Frontal cortex (tissue), 4 donors: ENCODE measurements at places on chromosomes 2 and 18.

DNA sequence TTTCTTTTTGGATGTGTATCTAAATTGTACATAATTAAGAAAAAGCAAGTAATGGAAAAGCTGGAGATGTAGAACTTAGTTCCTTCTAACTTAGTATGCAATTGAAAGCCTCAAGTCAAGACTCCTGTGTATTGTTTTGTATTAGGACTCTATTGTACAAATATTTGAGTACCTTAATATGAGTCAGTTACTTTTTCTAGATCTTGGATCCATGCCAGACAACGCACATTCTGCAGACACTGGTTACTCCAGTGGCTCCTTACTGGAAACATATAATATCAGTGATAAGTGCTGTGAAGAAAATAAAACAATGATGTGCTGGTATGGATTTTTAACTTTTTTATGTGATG, 1.5 kb downstream of the SLC39A10 start:
- DNase-seq, result no peak

GRCh38 chr2:109290887-109291643, 162.1 kb downstream of the SH3RF3 start:
- no peak for DNase-seq

DNA sequence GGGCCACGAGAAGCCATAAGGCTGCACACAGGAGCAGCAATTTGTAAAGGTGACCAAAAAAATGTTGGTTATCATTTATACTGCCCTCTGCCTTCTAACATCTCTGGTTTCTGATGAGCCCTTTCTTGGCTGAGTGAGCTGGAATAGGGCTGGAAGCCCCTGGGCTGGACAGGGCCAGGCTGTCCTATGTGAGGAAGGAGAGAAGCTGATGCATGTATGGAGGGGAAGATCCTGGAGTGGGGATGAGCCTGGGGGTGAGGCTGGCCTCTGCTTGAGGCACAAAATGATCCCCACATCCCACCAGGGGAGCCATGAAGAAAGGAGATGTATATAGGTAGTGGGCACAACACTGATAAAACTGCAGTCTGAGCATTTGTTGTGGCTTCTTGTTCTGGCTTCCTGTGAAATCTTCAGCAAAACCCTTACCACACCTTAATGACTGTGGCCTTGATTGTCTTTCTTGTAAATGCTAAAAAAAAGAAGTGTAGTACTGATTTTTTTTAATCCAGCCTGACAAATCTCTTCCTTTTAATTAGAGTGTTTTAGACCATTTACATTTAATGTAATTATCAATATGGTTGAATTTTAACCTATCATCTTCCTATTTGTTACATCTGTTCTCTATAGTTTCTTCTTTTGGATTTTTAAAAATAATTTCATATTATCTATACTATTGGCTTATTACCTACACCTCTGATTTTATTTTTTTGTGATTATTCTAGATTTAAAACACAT, 5.6 kb downstream of the SNED1 start:
- DNase-seq, result no peak

GRCh38 chr2:45154606-45155155, 145.4 kb upstream of the SIX2 start:
- DNase-seq, result no peak

DNA sequence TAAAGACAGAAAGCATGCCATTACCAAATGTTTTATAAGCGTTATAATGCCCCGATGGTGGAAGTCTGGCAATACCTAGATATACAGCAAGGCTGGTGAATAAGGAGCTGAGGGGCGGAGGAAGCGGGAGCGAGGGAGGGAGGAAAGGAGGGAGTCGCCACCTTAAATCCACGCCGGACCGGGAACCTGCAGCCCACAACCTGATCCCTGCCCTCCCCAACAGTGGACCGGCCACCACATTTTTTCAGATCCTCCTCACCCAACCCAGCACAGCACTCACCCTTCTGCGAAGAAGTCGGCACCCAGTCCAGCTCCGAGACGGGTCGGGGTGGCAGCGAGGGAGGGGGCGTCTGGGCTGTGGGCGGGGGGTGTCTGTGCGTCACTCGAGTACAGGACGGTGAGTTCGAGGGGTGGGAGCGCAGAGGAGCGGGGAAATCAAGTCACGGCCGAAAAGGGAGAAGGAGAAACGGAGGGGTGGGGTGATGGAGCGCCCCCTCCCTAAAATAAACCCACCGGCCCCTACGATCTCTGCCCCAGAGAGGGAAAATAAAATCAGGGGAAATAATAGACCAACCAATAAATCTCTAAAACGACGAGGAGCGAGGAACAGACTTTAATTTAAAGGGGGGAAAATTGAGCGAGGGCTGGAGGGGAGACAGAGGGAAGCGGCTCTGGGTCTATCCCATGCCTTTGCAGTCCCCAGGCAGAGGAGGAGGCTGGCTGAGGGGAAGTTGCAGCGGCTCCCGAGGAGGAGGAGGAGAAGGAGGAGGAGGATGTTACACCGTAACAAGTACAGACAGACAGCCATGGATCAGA, 96.5 kb upstream of the SERTAD2 start:
- peak; percentile 16 for DNase-seq

DNA sequence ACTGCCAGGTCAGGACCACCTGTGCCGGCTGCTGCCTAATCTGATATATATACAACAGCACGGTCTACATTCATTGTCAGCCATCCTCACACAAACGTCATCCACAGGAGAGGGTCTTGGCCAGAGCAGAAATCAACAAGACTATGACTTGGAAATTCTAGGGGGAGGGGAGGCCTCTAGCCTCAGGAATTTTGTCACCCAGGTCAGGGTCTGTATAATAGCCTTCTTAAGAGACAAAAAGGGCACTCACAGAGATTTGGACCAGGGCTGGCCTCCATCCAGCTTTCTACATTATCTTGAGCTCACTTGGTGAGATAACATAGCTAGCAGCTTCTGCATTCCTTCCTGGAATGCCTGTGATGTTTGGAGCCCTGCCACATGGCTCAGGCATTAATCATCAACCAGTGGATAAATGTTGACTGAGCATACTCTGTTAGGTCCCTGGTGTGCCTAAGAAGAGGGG, 50.4 kb upstream of the CTIF start:
- no peak for DNase-seq

DNA sequence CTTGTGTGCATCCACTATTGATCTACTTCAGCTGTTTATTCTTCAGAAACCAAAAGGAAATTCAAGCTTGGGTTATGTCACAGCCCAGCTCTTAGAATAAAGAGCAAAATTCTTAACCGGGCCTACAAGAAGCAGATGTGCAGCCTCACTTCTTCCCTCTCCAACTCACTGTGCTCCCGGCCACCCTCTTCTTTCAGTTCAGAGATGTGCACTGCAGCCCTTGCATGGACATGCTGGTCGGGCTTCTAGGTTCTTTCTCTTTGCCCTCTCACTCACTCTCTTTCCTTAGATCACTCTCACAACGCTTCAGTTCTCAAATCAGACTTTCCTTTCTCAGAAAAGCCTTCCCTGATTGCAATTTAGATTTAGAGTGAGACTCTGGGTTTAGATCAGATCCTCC, 104.1 kb downstream of the CHN1 start:
- DNase-seq, result no peak

DNA sequence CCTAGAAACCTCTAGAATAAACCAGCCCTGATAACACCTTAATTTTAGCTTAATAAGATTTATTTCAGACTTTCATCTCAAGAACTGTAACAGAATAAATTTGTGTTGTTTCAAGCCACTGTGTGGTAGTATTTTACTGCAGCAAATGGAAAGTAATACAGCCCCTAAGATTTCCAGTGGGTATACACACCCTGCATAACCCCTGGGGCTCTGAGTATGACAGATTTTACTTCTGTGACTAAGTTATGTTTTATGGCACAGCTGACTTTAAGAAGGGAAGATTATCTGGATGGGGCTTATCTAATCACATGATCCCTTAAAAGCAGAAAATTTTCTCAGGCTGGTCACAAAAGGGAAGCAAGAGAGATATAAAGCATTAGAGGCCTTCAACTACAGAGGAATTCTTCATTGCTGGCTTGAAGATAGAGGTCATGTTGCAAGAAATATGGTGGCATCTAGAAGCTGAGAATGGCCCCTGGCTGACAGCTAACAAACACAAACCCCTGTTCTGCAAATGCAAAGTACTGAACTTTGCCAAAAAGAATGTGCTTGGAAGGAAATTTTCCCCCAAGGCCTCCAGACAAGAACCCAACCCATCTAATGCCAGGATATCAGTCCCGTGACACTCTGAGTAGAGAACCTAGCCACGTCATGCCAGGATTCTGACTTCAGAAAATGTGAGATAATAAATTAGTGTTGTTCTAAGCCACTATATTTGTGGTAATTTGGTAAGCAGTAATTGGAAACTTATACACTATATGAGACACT, 67.8 kb upstream of the SLC9A2 start:
- DNase-seq, result no peak

DNA sequence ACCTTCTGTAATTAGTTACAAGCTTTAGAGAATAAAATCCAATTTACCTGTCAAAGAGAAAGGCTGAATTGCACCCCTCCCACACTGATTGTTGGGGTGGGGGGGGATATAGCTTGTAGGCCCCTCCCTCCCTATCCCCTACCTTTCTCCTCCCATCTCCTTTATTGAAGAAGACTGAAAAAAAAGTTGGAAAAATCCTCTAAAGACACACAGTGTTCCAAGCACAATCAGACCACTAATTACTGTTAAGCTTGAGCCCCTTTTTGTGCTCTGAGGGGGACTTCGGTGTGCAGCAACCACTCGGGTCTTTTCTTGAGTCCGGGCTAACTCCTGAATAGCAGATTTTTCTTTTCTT, 43.0 kb upstream of the FZD5 start:
- DNase-seq, result no peak

- no peak for DNase-seq
Observed at GRCh38 chr2:65985986-65986385, 448.9 kb upstream of the MEIS1 start.

GRCh38 chr2:234348081-234348480, 148.8 kb downstream of the ARL4C start:
- DNase-seq, result no peak

DNA sequence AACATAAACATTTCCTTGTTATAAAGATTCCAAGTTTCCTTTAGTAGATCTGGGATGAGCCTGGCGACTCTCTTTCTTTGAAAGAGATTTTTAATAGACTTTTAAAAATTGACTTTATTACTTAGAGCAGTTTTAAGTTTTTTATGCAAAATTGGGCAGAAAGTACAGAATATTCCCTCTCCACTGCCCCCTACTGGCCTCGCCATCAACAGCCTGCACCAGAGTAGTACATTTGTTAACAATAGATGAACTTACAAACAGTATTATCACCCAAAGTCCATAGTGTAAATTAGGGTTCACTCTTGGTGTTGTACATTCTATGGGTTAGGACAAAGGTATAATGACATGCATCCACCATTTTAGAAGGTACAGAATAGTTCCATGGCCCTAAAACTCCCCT, 3.9 kb downstream of the MAP3K19 start:
- DNase-seq, result no peak

GRCh38 chr18:32270341-32270740, 80.5 kb downstream of the MEP1B start:
- no peak for DNase-seq

DNA sequence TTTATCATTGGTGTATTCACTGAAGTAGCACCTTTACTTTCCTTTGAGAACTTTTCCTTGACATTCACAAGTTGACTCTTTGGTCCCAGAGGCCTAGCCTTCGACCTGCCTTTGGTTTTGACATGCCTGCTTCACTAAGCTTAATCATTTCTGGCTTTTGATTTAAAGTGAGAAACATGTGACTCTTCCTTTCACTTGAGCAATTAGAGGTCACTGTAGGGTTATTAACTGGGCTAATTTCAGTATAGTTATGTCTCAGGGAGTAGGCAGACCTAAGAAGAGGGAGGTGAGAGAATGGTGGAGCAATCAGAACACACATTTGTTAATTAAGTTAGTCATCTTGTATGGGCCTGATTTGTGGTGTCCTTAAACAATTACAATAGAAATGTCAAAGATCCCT, 1040.7 kb upstream of the SLC39A10 start:
- DNase-seq, result no peak

- DNase-seq, result no peak
Observed at GRCh38 chr2:51011254-51011653, 20.7 kb downstream of the NRXN1 start.

DNA sequence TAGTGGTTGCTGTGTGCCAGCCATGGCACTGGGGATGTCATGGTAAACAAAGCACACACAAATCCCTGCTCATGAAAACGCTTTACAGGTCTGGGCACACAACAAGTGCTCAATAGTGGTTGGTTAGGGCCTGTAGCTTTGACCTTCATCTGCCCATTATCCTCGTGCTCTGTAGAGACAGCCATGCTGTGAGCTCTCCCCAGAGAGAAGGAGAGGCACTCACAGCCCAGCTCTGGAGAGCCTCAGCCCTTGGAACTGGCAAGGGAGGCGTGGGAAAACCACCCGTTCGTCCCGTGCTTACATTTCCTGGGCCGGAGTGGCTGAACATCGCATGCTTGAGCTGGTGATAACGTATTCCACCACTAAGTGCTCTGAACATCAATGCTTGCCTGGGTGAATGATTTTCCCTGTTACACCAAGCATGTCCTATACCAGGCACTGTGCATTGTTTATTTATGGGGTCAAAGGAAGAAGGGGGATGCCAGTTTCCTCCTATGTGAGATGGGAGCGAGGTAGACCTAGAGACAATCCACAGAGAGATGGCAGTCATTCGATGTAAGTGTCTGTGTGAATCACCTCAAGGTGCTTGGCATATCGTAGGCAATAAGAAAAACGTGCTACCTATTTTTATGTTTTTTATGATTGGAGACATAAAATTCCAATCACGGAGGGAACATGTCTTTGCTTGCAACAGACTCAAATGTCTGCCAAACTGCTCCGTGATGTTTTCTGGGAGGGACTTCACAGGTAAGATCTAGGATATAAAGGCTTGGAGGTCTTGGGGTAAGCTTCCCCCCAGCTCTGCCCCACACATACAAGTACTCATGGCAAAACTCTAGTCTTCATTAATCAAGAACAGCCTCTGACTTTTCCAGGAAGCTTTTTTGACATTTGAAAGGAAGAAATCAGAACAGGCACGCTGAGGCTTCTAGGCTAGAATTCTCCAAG, 75.5 kb downstream of the DDX1 start:
- no peak for DNase-seq

- no peak for DNase-seq
Observed at GRCh38 chr18:32328379-32328778, 138.5 kb downstream of the MEP1B start.

DNA sequence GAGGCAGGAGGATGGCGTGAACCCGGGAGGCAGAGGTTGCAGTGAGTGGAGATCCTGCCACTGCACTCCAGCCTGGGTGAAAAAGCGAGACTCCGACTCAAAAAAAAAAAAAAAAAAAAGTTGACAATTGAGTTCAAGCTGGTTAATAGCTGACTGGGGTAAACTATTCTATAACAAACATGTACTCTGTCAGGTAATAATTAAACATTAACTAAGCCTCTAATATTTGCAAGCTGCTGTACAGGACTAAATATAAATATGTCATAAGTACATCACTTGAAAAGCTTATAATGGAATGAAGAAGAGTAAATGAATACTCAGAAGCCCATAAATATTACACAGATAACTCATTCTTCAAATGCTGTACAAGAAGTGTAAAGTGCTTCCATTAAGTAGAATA, 190.4 kb upstream of the CRIM1 start:
- no peak for DNase-seq

DNA sequence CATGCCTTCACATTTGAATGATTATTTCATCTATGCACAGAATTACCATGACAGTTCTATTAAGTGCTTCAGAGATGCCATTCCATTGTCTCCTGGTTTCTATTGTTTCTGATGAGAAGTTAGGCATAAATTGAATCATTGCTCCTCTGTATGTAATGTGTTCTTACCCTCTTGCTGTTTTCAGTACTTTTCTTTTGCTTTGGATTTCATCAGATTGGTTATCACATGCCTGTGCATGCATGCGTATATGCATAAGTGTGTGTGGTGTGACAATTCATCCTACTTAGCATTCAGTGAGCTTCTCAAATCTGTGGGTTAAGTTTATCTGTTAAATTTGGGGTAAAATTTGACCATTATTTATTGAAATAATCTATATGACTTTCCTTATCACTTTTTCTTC, 263.3 kb upstream of the RND3 start:
- DNase-seq, result no peak
